RWPE2 (cell line): ENCODE measurements at places on chromosomes 16 and 17.

- no peak for DNase-seq
Observed at GRCh38 chr16:76360404-76360803, 83.2 kb downstream of the CNTNAP4 start.

GRCh38 chr17:1709971-1710806, at the start of gene TLCD2:
TSS of gene TLCD2 (minus strand) at chr17:1710377. CDS start at chr17:1710242, 135 bp downstream.
- DNase-seq, result peak; percentile 79

GRCh38 chr16:87330646-87331045, 13.5 kb upstream of the C16orf95 start:
- no peak for DNase-seq

GRCh38 chr16:84061236-84061819, 18.7 kb upstream of the SLC38A8 start:
- no peak for DNase-seq

GRCh38 chr17:6713918-6714271, 726 bp upstream of the SLC13A5 start:
- DNase-seq, result no peak

DNA sequence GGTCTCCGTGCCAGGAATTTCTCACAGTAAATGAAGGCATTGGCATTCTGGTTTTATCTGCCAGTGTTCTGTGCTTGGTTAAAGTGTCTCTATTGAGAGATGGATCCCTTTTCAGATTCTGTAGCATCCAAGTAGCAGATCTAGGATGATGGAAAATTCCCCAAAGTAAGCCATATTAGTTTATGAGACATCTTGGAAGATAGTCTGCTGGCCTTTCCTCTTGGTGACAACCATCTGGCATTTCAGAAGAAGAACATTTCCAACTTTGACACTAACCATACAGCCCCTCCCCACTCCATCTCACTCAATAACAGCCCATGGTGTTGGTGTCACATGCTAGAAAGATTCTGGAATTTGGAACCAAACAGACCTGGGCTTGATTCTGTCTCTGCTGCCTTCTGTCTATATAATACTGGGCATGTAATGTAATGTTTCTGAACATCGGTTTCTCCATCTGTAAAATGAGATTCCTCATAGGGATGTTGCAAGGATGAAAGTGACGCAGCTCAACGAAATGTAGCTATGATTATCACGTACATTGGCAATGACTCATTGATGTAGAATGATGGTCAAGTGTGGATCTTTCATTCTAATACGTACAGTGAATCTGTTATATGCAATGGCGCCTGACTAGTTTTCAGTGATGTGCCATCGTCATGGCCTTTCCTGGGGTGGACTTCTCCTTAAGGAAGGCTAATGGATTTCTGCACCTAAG, 32.6 kb upstream of the PIRT start:
- DNase-seq, result no peak

DNA sequence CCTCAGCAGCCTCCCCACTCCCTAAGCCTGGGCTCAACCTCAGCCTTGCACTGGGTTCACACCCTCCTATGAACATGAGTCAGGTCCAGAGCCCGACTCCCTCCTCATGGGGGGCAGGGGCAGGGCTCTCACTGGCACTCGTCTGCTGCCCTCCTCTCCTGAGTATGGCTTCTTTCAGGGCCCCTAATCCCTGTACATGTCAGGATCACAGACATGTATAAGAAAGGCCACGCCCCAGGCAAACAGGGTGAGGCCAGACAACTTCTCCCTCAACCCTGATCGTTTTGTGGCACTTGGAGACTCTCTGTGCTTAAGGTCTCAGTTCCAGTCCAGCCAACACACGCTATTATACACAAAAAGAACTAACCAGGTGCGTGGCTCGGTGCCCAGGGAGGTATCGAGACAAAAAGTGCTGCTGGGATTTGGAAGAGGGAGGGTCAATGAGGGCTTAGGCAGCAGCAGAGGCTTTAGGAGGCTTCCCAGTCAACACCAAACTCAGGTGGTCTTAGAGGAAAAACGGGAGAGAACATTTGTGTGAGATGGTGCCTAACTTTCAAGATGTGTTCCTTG, 45.2 kb downstream of the CMTM3 start:
- no peak for DNase-seq

DNA sequence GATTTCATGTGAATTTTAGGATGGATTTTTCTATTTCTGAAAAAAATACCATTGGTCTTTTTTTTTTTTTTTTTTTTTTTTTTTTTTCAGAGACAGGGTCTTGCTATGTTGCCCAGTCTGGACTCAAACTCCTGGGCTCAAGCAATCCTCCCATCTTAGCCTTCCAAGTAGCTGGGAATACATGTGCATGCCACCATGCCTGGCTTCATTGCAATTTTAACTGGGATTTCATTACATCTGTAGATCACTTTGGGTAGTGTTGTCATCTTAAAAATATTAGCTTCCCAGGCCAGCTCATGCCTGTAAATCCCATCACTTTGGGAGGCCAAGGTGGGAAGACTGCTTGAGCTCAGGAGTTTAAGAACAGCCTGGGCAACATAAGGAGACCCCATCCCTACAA, 54.8 kb downstream of the TOM1L2 start:
- no peak for DNase-seq

- DNase-seq, result no peak
Observed at GRCh38 chr16:19907161-19907992, 22.7 kb upstream of the GPRC5B start.

DNA sequence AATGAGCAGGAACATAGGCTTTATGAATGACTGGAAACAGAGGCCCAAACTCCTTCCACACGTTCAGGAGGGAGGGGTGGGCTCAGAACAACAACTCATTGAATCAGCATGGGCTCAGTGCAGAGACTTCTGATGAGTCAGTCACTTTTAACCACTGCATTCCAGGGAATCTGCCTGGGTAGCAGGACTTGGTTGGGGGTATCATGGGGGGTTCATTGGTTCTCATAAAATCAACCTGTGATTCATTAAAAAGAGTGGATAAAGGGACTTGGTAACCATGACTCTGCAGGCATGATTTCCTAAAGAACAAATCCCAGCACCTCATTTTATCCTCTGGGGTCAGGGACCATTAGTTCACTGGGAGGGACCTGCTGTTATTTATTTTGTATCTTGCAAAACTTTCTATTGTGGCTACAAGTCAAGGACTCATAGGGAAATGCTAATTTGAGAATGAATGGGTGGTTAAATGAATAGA, 13.8 kb downstream of the ITGB3 start:
- no peak for DNase-seq

GRCh38 chr16:67115639-67116038, 5.9 kb downstream of the PHAF1 start:
- DNase-seq, result no peak

DNA sequence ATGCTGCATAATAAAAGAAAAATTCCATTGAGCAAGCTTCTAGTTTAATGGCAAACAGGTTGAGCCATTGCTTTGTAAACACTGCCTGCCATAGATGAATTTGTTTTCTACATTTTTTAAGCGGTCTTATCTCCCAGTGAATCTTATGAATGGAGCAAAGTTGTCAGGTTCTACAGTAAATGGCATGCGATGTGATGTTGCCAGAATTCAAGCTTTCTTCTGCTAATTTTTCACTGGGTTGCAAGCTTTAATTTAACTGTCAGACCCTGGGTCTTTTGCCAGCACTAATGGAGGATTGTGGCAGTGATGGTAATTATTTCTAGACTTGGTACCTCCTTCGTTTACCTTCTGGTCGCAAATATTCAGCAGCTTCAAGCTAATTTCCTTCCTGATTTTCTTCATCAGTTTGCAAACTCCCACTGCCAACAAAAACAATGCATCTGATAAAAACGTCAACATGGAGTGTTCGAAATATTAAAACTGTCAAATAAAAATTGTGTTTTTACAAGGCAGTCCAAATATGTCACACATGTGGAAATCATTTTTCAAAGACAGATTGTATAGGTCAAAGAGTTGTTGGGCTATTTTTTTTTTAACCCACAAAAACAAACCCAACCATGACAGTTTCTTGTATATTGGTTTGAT, 274.2 kb upstream of the ERCC4 start:
- DNase-seq, result no peak

DNA sequence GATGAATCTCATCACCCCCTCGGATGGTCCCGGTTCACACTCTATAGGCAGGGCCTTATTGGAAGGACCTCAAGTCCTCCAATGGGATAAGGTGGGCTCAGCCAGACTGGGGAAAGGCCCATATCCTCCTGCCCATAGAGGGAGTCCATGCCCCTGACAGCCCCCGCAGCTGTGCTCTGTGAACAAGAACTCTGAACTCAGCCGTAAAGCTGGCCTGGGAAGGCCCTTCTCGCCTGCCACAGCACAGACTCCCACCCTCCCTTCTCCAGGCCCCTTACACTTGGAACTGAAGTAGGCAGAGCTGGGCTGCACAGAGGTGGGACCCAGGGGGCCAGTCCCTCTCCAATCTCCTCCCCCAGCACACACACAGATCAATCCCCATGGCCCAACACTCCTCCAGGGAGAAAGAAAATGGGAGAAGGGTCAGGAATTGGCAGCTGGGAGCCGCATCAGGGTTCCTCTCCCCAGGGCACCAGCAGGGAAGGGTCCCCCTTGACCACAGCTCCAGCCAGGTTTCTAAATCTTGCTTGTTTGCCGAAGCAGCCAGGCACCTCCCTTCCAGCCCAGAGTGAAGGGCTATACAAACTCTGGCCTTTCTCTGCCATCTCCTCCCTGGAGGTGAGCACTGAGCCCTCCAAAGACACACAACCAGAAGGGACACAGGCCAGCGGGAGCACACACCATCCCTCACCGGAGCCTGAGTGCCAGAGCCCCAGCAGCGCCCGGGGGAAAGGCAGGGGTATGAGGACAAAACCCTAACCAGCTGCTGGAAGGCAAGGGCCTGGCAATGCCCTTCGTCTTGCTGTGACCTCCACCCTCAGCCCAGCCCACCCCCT, 454.1 kb downstream of the SOX9 start:
- no peak for DNase-seq

DNA sequence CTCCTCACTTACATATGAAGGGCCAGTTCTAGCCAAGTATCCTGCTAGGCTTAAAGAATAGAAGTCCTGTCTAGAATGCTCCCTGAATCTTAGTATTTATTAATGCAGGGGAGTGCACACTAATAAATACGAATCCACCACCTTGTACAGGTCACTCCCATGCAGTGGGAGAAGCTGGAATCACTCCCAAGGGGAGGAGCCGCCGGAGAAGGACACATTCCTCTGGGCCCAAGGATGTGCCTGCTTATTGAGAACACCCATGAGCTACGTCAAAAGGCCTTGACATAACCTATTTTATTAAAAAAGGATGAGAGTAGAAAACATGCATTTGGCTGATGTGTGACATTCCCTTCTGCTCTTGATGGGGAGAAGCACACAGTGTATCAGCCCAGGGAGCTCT, 223.5 kb downstream of the SPECC1 start:
- no peak for DNase-seq

- DNase-seq, result no peak
Observed at GRCh38 chr17:50393700-50394099, 3.6 kb downstream of the LRRC59 start.

DNA sequence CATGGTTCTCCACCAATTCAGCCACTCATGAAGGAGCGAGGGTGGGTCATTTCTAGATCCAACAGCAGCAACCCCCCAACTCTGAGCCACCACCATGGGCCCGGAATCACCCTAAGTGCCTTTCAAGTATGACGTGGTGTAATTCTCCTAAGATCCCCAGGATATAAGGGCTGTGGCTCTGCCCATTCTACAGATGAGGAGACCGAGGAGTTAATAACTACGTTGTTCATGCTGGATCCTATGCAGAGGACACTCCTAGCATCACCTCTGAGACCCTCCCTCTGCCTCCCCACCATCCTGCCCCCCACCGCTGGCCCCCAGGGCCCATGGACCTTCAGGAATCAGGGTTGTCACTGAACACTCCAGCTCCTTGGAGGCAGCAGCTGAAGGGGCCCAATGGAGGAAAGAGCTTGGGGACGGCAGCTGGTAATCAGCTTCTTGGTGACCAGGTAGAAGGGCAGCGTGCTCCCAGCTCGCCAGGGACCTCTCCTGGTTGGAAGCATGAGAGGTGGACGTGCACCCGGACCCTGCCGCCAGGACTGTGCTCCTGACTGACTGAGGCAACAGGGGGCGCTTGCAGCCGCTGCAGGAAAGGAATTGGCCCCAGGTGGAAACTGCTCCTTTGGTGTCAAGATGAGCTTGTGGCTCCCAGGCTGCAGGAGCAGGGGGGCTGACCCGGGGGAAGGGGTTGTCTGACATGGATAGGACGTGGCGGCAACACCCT, 28.2 kb upstream of the CACNG1 start:
- no peak for DNase-seq

- DNase-seq, result no peak
Observed at GRCh38 chr17:32636598-32637218, 149.9 kb downstream of the CDK5R1 start.

GRCh38 chr16:82067042-82067803, 32.2 kb downstream of the HSD17B2 start:
- no peak for DNase-seq

- peak; percentile 9 for DNase-seq
Observed at GRCh38 chr17:45326626-45327025, 9.8 kb upstream of the MAP3K14 start.

- DNase-seq, result no peak
Observed at GRCh38 chr17:1227917-1228780, 42.1 kb upstream of the BHLHA9 start.

DNA sequence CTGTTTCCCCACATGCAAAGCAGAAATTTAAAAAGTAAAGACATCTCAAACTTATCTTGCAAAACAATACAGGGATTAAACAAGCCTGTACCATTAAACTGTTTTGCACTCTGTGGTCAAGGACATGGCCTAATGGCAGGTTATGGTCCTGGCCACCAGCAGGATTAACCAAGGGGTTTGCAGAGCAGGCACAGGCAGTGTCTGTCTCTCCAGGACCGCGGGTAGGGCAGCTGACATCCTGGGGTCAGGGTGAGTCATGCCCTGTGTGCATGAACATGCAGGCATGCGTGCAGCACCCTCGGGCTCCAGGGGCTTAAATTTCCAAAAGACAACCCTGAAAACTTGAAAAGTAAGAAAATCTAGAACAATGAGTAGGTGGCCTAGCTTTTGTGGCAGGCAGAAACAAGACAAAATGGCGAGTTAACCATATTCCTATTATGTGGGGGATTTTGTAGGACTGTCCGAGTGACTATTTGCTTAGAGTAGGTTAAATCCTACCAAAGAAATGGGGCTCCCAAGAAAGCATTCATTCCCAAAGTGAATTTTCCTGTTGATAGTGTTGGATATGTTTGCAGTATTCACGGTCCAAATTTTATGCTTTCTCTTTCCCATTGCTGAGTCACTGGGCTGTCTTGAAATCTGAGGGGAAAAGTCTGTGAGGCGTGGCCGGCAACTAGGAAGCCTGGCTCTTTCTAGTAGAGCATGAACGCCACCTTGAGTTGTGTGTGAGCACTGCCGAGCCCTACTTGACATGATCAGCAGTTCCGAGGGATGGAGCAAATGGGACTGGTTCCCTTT, 158.4 kb upstream of the FAM20A start:
- peak; percentile 86 for DNase-seq
